ENCODE measurements at places on chromosomes 2 and 18.

DNA sequence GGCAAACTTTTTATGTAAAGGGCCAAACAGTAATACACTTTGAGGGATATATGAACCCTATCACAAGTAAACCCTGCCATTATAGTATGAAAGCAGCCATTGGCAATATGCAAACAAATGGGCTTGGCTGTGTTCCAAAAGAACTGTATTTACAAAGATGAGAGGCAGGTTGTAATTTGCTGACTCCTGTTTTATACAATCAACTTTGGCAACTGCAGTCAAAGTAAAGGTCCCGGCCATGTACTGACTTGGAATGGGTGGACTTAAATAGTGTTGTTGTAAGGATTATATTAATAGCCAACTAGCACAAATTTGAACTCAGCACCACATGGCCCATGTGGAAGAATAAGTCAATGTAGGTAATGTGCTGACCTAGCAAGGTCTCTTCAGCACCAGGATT is 223.4 kb downstream of the WDPCP start:
- no peak for DNase-seq

GRCh38 chr2:73939419-73939818 is 12.7 kb downstream of the DGUOK start:
- DNase-seq, result no peak

DNA sequence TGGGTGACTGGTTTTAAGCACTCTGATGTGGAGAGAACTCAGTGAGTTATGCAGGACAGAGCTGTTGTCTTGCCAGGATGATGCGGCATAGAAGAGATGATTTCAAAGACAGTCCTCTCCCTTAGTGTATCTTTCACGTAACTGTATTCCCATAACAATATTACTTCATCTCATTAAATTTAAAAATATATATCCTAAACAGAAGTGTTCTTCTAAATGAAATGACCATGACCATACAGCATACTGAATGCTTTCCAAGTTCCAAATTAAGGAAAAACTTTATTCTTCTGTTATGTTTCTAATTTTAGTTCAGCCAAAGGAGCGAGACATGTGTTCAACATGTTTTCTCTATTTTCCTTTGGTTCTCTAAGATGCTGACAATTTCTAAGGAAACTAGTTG is 600.1 kb upstream of the FSHR start:
- DNase-seq, result no peak

DNA sequence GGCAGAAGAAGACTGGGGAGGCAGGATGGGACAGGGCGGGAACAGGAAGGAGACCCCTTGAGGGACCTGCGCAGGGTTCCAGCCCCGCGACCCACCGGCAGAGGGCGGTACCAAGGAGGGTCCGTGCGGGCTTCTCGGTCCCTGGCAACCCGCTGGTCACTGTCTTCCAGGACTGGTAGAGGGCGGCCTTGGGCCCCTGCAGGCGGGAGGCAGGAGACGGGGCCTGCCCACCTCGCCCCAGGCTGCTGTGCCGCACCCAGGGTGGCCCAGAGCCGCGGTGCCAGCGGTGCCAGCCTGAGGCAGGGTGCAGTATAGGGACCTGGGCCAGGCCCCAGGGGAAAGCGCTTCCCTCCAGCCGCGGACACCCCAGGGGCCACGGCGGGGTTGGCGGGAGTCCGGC is 34.5 kb downstream of the NEURL3 start:
- peak; percentile 50 for DNase-seq

- DNase-seq, result no peak
Measured at GRCh38 chr2:68127358-68128242, 30.1 kb upstream of the PNO1 start.

- no peak for DNase-seq
Measured at GRCh38 chr2:30708491-30709290, 98.6 kb downstream of the CAPN13 start.

DNA sequence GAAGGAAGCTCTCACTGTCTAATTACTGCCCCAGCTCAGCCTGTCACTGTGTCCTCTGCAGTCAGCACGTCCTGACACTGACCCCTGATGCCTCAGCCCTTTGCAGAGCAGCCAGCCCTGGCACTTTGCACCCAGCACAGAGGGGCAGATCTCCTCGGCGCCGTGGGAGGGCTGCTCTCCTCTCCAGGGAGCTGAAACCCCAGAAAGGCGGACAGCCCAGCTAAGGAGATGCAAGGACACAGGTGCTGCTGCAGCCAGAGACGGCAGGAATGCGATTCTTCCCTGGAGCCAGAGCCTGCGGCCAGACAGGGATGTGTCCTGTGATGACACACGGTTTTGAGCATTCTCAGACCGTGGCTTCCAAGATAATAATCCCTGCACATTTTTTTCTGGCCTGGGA is 34.5 kb upstream of the SIX3 start:
- DNase-seq, result no peak

DNA sequence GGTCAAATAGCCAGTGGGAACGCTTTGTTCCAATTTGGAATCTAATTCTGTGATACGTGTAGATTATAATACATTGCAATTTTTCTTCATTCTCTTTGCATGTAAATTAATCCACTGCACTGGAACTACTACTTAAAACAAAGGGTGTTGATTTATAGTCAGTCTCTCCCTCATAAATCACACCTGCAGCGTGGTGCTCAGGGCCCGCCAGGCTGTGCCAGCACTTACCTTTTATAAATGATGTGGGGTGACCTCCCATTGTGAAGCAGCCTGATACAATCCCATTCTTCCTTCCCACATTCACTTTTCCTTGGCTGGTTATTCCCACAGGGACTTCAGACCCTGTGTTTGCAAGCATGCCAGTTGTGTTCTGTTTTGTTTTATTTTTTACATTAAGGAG is 302.3 kb upstream of the ID2 start:
- DNase-seq, result no peak

GRCh38 chr2:239142806-239143205 is 258.0 kb downstream of the HDAC4 start:
- no peak for DNase-seq

- DNase-seq, result peak; percentile 77
Measured at GRCh38 chr2:12416600-12416999, 300.1 kb upstream of the TRIB2 start.

DNA sequence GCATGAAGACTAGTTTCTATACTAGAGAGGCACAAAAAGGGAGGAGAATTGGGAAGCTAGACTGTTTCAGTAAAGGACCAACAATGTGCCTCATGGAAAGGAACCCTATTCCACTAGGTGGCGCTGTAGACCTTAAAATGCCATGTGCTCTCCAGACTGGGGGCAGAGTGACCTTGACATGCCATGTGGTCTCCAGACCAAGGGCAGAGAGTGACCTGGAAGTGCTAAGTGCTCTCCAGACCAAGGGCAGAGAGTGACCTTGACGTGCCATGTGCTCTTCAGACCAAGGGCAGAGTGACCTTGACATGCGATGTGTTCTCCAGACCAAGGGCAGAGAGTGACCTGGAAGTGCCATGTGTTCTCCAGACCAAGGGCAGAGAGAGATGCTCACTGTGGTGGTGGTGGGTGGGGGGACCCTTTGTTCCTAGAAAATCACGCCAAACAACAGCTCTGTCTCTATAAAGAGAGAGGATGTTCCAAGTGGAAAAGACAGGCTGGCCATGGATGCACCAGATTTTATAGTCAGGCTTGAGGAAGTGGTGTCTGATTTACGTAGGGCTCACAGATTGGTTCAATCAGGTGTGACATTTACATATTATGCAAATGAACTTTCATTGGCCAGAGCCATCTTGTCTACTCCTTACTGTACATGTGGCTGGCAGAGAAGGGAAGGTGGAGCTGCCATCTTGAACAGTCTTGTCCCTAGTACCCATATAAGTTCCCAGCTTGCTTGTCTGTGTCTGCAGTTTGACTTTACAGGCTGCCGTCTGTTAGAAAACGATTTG is 344.0 kb upstream of the DDX18 start:
- DNase-seq, result no peak

- no peak for DNase-seq
Measured at GRCh38 chr2:109242210-109242653, 113.2 kb downstream of the SH3RF3 start.

- DNase-seq, result no peak
Measured at GRCh38 chr18:55354795-55355194, 233.2 kb downstream of the TCF4 start.

DNA sequence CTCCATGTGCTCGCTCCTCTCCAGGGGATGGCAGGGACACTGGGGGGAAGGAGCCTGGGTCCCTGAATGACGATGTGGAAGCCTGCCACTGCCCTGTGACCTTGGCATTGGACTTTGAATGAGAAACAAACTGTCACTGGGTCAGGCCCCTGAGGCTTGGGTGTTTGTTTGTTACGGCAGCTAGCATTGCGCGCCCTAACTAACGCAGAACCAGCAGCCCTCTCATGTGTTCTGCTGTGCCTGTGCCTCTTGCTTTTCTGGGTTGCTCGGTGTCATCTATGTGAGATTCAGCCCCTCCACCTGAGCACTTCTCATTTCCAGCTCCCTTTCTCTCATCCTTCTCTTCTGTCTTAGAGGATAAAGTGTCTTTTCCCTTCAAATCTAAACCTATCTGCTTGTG is 23.6 kb upstream of the INHBB start:
- DNase-seq, result no peak

DNA sequence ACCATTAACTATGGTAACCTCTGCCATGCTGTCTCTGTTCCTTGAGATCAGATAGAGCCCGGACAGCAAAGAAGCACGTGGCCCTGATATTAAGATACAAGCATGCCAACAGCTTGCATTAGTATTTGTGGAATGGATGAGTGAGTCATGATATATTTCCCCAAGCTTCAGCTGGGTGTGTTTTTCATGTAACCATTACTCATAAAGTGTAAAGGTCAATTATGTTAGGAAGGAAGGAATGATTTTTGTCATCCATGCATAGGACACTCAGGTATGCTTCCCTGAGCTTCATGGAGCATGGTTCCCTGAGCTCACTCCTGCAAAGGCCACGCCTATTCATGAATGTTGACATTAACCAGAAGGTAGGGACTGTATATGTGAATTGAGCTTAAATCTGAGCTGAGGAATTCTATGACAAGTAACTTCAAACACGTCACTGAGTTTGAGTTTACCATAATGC is 74.6 kb downstream of the ARL4C start:
- DNase-seq, result no peak

- DNase-seq, result no peak
Measured at GRCh38 chr18:67453901-67454300, 62.6 kb downstream of the DSEL start.

DNA sequence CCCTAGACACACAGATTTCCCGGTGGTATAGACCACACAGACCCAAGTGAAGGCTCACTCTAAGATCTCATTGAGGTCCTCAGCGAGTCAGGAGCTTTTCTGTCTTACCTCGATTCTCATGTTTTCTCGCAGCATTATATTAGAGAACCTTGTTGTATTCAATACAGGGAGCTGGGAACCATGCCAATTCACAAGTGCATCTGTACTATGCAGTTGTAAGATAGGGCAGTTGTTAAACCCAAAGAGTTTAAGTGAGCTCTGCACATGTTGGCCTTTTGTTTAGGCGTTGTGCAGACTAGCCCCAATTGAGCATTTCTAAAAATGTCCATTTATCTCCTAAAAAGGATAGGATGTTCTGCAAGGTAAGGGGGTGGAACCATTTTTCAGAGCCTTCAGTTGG is 59.6 kb downstream of the FEZ2 start:
- no peak for DNase-seq

- no peak for DNase-seq
Measured at GRCh38 chr18:37578182-37578678, 12.6 kb upstream of the CELF4 start.

- peak; percentile 35 for DNase-seq
Measured at GRCh38 chr2:12303181-12304030, 413.3 kb upstream of the TRIB2 start.

GRCh38 chr18:68800075-68800474 is 2.2 kb downstream of the CCDC102B start:
- no peak for DNase-seq

GRCh38 chr2:56587456-56587855 is 403.7 kb downstream of the CCDC85A start:
- no peak for DNase-seq

- no peak for DNase-seq
Measured at GRCh38 chr2:216373896-216374295, 1.6 kb upstream of the MARCHF4 start.

DNA sequence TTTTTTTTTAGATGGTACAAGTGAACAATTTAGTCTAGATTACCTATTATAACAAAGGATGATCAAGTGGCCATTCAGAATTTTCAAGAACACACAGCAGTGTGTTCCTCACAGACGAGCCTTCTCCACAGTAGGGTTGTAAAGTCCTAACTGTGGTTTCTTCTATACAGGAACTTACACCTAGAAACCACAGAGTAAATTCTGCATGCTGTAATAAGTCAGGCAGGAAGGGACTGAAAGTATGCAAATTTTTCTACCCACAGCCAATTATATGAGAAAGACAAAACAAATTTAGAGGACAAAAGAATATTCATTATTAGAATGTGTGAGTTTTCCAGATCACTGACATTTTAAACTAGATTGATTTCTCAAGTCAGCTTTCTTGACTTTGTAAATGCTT is 99.5 kb downstream of the RBMS1 start:
- DNase-seq, result no peak

DNA sequence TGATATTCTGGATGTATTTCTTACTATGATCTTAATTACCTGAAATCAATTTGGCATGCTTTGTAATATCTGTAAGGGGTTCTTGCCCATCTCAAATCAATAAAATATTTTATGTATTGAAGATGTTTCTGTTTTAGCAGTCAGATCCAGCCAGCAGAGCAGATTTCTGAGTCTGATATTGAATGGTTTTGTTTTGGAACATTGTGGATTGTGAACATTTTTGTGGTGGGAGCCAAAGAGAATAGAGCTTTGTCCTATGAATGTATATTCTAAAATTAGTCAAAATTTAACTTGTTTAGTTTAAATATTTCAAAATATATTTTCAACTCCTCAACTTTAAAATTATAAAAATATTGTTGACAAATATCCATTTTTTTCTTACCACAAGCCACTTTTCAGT is 197.0 kb downstream of the UBE2E3 start:
- no peak for DNase-seq

GRCh38 chr2:95037384-95037839 is 11.9 kb downstream of the MAL start:
- no peak for DNase-seq

DNA sequence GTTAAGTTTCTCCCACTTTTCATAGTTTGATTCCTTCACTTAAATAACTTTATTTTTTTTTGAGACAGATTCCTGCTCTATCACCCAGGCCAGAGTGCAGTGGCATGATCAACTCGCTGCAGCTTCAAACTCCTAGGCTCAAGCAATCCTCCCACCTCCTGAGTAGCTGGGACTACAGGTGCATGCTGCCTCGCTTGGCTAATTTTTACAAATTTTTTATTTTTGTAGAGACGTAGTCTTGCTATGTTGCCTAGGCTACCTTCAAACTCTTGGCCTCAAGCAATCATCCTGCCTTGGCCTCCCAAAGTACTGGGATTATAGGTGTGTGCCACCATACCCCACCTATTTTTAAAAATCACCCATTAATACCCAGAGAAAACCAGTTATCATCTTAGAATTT is 14.2 kb upstream of the WIPF1 start:
- no peak for DNase-seq

DNA sequence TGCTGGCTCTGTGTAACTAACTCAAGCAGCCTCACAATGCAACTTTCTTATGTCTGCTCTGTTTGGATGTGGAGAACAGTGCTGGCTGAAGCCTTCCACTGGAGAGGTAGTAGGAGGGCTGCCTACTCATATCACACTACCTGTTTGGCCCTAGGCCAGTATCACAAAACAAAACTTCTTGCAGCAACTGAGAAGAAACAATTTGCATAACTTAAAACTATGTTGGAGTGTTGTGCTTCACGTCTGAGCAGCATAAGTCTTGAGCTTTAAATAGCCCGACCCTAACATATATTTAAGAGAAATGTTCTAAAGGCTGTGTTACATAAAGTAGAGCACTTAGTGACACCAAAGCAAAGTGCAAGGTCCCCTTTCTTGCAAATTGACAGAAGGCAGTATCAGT is 204.9 kb upstream of the ACVR2A start:
- DNase-seq, result no peak
